ENCODE measurements at places on chromosomes 7 and 10. TPM values are rescaled to one million over a fixed set of nuclear protein-coding genes. Genes with fewer than 3 reads are reported as not detected.

The CTAGE4 gene
- 0.36 TPM for total RNA-seq

The ARHGAP22 gene
- total RNA-seq = 85.4 TPM

The TLX1 gene
- not detected for total RNA-seq

The OR2A1 gene
- 0.07 TPM for total RNA-seq

The C10orf143 gene
- total RNA-seq = 0.13 TPM

The SMO gene
- 17.6 TPM for total RNA-seq

The AGAP5 gene
- 4.8 TPM for total RNA-seq

The WEE2 gene
- not detected for total RNA-seq

The CYP26A1 gene
- total RNA-seq = not detected

The GPR22 gene
- total RNA-seq = not detected

The LAMB4 gene
- 0.30 TPM for total RNA-seq

The IL2RA gene
- not detected for total RNA-seq

The CYP2C18 gene
- not detected for total RNA-seq

The AGMO gene
- 5.5 TPM for total RNA-seq

The KCNK18 gene
- total RNA-seq = not detected

The POLR3A gene
- 18.2 TPM for total RNA-seq

The SLK gene
- 40.9 TPM for total RNA-seq

The CDC14C gene
- total RNA-seq = not detected

The TAS2R41 gene
- total RNA-seq = not detected

The HACD1 gene
- total RNA-seq = 12.2 TPM

The TAS2R60 gene
- not detected for total RNA-seq

The NSUN5 gene
- total RNA-seq = 13.0 TPM

The HOXA9 gene
- total RNA-seq = 0.33 TPM

The MINPP1 gene
- 50.2 TPM for total RNA-seq

The HKDC1 gene
- total RNA-seq = 6.8 TPM

The TEX47 gene
- total RNA-seq = not detected

The RPEL1 gene
- not detected for total RNA-seq

The AKR1D1 gene
- total RNA-seq = 0.07 TPM

The PBLD gene
- total RNA-seq = 4.4 TPM

The CCNJ gene
- total RNA-seq = 4.5 TPM

The ZNF365 gene
- total RNA-seq = 6.0 TPM

The WNT2 gene
- 0.20 TPM for total RNA-seq

The PTPRN2 gene
- 0.26 TPM for total RNA-seq

The GPR146 gene
- total RNA-seq = 16.4 TPM

The DTX2 gene
- total RNA-seq = 9.8 TPM

The IFIT1B gene
- total RNA-seq = not detected

The MYH16 gene
- total RNA-seq = not detected

The NPTX2 gene
- 3.3 TPM for total RNA-seq
